ENCODE measurements at places on chromosomes 6 and 20.

GRCh38 chr6:131377112-131377705, 195.8 kb upstream of the ARG1 start:
- no peak for DNase-seq

GRCh38 chr6:44671333-44671732, 283.8 kb downstream of the CDC5L start:
- DNase-seq = no peak

DNA sequence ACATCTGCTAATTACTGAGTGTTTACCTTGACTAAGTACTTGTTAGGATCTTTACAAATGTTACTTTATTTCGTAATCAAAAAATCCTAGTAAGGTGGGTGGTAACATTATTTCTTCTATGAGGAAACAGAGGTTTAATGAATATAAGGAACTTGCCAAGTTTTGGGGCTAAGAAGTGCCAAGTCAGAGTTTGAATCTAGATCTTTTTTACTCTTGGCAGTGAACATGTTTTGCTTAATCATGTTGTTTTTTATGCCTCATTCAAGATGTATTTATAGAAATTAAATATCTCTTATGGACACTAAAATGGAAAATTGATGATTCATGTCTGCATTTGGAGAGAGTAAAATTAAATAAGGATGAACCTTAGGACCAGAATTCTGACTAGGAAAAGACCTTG, 393.7 kb downstream of the UTRN start:
- DNase-seq = peak; percentile 70

DNA sequence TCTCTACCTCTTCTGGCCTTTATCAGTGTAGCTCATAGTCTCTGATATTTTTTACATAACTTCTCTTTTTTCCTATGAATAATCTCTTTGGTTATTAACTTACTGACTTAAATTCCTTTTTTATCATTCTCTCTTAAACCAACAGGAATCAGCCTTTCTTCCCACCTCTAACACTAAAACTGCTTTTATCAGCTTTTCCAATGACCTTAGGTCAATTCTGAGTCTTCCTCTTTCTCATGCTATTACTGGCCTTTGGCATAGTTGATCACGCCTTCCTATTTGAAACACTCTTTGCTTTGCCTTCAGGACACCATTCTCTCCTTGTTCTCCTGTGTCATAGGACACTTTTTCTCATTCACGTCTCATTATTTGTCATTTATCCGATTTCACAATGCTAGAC, 8.1 kb upstream of the HINT3 start:
- DNase-seq = no peak

DNA sequence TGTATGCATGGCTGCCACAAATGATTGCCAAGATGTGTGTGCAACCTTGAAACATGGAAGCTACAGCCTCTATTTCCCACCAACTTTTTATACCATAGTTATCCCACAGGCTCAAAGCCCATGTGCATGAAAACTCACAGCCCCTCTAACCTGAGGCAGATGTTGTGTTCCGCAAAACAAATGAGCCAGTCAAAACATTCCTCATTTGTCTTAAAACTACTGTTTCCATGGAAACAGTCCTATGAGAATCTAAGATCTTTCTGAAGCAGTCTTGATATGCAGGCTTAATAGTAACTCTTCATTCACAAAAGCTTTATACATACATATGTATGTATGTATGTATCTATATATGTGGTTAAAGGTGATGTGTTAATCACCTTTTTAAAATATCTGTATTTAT, 31.2 kb upstream of the MANEA start:
- no peak for DNase-seq
